Suppressor macrophage treated with lipopolysaccharide for 1 hour (primary cell): ENCODE measurements at places on chromosomes 2 and 18.

GRCh38 chr18:3015851-3016250, 2.9 kb upstream of the LPIN2 start:
- DNase-seq, result no peak

DNA sequence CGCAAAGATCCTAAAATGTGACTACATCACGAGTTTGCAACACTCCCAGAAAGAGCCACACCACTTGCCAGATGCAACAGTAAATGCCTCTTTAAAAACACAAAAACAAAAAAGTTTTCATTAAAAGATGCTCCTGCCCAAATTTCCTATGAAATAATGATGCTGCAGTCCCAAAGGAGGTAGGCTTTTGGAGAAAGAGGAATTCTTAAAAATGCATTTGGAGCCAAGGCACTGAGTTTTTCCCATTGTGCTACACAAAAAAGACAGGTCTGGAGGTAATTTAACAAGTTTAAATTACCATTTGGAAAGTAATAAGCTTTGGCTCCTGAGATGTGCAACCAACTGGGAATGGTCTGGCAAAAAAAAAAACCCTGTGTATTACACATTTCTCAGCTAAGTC, 145.0 kb downstream of the PID1 start:
- DNase-seq, result no peak

GRCh38 chr2:8590938-8591337, 90.9 kb upstream of the ID2 start:
- DNase-seq, result no peak

DNA sequence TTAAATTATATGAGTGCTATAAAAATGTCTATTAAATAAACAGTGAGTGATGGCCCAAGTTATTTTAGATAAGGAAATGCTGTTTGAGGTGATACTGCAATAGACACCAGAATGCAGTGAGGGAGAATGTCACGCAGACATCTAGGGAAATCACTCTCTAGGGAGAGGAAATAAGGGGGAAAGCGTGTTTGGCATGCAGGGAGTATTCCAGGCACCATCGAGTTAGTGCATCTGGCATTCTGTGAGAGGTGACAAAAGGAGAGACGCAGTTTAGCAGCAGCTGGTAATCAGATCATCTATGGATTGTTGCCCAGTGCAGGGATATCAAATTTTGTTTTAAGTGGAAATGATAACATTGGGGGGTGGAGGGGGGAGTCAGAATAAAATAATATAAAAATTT, 175.4 kb upstream of the NETO1 start:
- no peak for DNase-seq

DNA sequence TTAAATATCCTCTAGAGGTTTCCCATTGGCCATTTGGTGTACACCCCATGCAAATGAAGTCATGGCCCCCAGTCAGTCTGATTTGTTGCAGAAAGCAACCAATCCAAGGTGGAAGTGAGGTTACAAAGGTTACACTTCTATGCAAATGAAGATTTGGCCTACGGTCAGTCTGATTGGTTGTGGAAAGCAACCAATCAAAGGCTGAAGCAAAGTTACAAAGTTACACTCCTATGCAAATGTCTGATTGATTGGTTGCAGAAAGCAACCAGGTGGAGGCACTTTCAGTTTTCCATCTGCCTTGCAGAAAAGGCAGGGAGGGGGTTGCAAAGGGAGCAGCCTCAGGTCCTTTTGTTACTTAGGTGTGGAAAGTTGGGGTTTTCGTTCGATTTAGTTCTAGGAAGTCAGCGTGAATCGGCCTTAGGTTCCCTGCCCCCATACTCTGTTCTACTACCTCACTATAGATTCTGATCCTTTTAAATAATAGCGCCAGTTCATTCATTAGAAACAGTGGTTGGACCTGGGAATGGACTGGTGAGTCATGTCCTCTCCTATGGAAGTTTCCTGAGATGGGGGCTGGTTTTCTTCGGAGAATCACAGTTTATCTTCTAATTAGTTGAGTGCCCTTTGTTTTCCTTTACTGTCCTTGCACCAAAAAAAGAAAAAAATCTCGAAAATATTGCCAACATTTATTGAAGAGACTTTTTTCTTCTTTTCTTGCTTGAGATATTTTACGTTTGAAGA, 279.5 kb downstream of the AGAP1 start:
- DNase-seq, result no peak

GRCh38 chr2:204066051-204066450, 129.5 kb downstream of the ICOS start:
- no peak for DNase-seq

GRCh38 chr18:37343542-37343851, 222.1 kb downstream of the CELF4 start:
- no peak for DNase-seq

GRCh38 chr2:28292491-28292890, 100.2 kb upstream of the FOSL2 start:
- peak; percentile 68 for DNase-seq

DNA sequence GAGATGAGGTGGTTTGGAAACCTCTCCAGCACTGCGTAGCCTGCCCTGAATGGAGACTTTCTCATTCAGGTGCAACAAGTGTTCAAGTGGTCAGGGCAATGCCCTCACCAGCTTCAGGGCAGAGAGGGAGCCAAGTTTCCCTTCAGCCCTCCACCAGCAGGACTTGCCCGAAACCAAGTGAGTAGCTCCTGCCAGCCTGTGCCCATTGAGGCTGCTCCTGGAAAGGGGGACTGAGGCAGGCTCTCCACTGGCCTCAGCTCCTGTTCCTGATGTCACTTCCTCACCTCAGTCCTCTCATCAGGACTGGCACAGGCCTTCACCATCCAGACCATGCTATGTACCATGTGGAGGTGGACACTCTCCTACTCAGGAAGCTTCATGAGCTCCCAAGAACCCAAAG, 94.6 kb downstream of the CELF4 start:
- no peak for DNase-seq

DNA sequence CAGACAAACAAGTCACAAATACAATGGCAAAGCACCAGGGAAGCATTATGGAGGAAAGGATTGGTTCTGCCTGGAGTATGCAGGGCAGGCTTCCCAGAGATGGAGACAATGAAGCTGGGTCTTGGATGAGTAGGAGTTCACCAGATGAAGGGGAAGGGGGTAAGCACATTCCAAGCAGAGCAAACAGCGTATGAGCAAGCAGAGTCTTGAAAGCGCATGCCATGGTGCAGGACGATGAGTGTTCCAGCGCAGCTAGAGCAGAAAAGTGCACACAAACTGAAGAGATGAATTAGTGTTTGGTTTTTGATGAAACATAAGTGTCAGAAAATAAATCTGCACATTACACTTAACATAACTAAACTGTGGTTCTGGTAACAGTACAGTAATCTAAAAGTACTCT, 21.6 kb downstream of the MBD2 start:
- DNase-seq, result no peak

DNA sequence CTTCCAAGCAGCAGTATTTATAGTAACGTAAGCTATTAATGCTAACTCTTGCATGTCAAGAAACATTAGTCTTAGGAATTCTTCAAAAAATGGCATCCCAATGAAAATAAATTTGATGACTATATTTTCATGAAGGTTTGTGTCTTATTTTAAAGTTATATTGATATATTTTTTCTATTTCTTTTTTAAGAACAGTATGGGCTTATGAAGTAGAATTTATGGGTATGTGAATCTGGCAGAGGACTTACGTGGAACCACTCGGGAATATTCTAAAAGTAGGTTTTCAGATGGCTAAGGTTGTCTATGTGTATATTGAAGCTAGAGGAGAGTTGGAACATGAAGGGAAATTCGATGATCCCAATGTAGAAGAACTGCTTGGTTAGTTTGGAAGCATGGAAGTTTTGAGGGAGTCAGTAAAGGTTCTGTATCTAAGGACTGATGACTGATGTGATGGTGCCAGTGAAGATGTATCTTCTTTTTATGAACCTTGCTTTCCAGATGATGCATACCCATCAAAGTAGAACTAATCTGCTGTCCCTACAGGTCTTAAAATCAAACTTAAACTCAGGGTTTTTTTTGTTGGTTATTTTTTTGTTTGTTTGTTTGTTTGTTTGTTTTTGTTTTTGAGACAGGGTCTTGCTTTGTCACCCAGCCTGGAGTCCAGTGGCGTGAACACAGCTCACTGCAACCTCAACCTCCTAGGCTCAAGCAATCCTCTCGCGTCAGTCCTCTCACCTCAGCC, 39.5 kb downstream of the DDX1 start:
- DNase-seq, result no peak

DNA sequence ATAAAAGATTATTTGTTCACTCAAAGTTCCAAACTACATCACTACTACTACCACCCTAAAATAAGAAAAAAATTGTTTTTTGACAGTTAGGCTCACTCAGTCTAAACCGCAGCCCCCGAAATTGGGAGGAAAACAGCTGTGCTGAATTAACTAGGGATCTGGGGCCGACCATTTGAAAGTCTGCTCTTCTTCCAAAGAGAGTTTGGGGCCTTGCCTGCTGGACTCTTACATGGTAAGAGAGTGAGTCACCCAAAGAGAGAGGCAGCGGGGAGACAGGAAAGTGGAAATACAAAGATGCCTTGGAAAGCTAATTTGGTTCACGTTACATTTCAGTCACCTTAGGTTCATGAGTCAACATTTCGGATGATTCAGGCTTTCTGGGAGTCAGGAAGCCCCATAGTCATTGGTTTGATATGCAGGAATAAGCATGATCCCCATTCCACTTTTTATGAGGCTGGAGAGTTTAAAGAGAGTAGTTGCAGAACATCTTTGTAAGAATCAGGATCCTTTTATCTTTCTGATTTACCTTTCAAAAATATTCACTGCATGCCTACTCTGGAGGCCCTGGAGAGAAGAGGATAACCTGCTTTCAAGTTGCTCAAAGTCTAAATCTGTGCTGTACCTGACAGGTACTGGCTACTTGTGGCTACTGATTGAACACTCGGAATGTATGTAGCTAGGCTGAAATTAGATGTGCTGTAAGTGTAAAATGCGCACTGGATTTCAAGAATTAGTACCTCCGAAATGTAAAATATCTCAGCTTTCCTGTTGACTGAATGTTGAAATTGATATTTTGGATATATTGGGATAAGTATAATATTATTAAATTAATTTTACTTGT, 995 bp upstream of the RTN4 start:
- peak; percentile 89 for DNase-seq

DNA sequence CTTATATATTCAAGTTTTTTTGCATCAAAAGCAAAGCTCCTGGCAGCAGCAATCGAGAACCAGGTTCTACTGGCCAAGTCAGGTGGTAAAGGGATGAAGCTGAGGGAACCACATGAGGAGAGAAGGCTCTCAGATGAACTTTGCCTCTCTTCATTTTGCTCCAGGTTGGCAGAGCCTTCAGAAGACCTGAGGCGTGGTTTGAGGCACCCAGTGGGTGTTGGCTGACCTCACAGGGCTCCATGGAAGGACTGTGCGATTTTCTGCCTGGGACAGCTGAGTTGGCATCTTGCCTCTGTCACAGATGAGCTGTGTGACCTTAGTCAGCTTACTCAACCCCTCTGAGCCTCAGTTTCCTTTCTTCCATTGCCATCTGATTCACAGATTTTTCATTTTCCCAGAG, 89.0 kb downstream of the INSIG2 start:
- DNase-seq, result peak; percentile 43

DNA sequence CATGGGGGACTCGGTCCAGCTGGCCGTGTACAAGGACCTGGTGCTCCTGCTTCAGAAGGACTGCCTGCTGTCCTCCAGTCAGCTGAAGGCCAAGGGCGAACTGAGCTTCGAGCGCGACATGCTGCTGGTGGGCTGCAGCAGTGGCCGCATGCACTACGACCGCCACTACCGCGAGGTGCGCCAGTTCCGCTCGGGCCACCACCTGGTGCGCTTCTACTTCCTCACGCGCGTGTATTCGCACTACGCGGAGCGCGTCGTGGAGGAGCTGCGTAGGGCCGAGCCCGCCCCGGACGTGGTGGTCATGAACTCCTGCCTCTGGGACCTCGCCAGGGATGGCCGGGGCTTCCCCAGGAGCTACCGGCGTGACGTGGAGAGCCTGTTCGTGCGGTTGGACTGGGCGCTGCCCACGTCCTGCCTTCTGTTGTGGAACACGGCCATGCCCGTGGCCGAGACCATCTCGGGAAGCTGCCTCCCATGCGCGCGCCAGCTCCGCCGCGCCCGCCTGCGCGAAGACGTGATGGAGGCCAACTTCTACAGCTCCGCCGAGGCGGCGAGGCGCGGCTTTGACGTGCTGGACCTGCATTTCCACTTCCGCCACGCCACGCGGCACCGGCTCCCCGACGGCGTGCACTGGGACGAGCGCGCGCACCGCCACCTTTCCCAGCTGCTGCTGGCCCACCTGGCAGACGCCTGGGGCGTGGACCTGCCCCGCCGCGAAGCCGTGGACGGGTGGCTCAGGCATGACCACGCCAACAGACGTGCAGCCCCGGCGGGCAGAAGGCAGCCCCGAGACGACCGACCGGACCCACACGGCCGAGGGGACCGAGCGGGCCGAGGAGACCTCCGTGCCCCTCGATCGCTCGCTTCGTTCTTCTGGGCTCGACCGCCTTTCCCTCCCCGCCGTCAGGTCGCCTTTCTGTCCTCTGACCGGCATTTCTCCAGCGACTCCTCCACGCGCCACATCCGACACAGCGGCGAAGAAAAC, 293.9 kb upstream of the ERBB4 start:
- DNase-seq, result no peak

- DNase-seq, result no peak
Observed at GRCh38 chr2:187875261-187876141, 321.3 kb upstream of the TFPI start.

DNA sequence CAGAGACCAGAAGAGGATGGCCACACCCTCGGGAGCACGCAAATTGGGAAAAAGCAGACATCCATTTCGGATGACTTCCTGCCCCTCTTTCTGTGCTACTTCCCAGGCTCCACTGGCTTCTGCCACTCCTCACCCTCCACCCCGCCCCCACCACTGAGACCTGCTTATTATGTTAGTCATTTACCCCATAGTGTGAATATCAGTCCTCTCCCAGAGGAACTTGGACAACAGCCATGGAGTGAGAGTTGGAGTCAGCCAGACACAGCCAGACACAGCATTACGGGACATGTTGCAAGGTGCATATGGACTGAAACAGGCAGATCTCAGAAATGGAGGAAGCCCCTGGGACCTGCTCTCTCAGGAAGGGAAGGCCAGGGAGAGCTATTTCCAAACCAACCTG, 51.8 kb downstream of the CTIF start:
- no peak for DNase-seq

GRCh38 chr18:74944676-74945075, 264.3 kb downstream of the PTGR3 start:
- no peak for DNase-seq
